ENCODE measurements at places on chromosomes 3 and 15.
A peak's percentile ranks its signal among the peaks of the same experiment; 100 is the strongest.

DNA sequence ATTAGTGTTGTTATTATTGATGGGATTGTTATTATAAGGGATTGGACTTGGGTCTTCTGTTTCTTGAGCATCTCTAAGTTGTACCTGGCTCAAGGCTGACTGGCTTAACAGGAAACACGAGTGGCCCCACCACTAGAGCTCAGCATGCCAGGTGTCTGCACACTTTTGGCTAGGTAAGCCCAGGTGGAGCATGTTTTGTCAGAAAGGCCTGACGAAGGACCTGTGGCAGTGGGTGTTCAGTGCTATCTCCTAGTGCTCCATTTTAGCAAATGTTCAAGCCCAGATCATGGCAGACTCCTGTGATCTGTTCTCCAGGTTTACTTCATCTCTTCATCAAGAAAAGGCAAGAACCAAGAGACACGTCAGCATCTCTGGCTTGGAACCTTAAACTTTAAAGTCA is 3.4 kb downstream of the MAP2K5 start:
- DNase-seq = no peak

DNA sequence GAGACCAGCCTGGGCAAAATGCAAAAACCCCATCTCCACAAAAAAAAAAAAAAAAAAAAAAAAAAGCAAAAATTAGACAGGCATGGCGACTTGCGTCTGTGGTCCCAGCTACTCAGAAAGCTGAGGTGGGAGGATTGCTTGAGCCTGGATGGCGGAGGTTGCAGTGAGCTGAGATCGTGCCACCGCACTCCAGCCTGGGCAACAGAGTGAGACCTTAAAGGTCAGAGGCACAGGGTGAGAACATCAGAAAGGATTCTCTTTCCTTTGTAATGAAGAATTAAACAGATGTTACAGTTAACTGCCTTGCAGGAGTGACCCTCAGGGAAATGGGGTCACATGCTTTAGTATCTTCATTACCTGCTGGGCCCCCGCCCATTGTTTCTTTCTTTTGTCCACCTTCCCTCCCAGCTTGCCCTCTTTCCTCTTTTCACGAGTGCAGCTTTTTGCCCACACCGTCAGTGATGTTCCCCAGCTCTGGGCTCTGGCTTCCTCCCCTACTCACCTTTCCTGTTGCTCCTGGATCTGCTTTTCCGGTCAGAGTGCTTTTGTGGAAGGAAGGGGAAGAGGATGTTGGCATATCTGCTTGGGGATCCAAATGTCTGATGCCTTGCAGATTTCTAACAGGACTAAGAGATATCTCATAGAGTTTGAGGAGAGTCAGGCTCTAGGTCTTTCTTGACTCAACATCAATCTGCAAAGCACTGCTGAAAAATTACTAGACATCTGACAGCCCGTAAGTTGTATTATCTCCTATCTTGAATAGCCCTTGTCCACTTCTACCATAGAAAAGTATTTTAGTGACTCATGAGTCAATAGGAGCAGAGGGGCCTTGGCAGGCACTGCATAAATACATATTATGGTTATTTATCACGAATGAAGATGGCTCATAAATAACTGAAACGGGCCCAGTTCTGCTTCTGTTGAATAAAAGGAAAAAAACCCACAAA is 35.6 kb upstream of the NDUFB4 start:
- no peak for DNase-seq

GRCh38 chr3:178434206-178434805 is 101.9 kb upstream of the KCNMB2 start:
- no peak for DNase-seq

- DNase-seq = no peak
Measured at GRCh38 chr3:99651531-99651930, 13.1 kb downstream of the COL8A1 start.

- DNase-seq = no peak
Measured at GRCh38 chr3:116423374-116423773, 21.9 kb downstream of the LSAMP start.

GRCh38 chr15:50973605-50974004 is 65.1 kb downstream of the AP4E1 start:
- DNase-seq = no peak

DNA sequence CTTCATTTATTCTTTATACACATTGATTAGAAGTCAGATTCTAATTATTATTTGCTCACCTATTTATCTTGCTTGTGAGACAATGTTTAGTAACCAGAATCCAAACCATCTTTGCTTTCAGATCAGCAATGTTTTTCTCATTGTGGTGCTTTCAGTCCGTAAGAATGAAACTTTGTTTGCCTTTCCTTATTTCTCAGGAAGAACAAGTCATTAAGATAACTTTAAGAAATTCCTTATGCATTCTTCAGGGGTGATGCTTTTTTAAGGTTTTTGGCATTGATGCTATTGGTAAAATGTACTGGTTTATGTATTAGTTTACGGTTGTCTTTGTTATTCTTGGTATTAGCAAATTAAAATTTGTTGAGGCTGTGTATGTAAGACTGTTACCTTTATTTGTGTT is 120.8 kb upstream of the POU1F1 start:
- no peak for DNase-seq

DNA sequence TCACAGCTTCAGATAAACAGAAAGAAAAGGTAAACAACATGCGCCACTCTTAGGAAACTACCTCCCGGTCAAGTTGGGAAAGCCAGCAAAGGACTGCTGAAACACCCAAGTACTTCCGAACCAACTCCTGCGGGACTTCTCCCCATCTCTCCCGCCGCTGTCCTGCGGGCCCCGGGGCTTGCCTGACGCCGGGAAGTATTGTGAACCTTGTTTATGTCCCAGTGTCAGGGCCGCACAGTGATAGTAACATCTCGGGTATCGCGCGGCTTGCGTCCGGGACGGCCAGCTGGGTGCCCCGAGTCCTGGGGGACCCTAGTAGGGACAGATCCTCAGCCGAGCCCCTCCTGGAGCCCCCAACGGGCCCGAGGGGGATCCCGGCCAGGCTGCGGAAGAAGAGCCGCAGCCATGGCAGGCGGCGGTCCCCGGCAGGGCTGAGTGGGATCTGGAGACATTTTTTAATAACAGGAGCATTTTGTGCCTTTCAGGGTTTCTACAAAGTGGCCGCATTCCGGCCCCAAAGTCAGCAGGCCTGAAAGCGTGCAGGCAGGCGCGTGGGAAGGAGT is 756 bp downstream of the CLPX start:
- peak; percentile 46 for DNase-seq

GRCh38 chr3:168295027-168295426 is 199.3 kb upstream of the GOLIM4 start:
- DNase-seq = no peak

DNA sequence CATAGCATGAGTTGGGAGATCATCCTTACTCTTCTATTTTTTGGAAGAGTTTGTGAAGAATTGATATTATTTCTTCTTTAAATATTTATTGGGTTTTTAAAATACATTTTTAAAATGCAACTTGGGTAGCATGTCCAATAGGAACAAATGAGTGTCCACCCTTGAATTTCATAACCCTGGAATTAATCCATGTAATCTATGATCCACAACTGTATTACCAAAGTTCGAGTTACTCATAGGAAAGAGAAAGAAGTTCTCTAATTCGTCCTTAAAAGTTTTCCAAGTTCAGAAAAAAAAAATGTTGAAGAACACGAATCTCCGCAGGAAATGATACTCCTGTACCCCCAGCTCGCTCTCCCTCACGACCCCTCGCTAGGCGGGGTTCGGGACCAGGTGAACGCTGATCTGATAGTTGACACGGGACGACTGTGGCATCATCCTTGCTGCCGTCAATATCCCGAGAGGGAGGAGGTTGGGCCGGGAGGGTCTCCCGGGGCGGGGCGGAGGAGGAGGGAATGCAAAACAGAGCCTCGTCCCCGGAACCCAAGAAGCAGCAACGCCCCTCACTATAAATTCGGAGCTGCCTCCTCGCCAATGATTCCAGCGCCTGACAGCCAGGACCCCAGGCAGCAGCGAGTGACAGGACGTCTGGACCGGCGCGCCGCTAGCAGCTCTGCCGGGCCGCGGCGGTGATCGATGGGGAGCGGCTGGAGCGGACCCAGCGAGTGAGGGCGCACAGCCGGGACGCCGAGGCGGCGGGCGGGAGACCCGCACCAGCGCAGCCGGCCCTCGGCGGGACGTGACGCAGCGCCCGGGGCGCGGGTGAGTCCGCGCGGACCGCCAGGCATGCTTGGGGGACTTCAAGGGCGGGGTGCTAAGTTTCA is at the start of gene AGTR1:
Gene AGTR1, plus strand, starts transcription at position 598 of the 884 bp plus-strand sequence. CDS start 43,133 bp downstream, outside the sequence.
- DNase-seq = no peak

- DNase-seq = peak; percentile 76
Measured at GRCh38 chr15:57003418-57003817, 85.0 kb downstream of the TCF12 start.

GRCh38 chr3:72439321-72440183 is 408.7 kb downstream of the SHQ1 start:
- no peak for DNase-seq

GRCh38 chr3:80734920-80735319 is 967.1 kb upstream of the ROBO1 start:
- no peak for DNase-seq

- no peak for DNase-seq
Measured at GRCh38 chr3:152156880-152157279, 111.8 kb upstream of the MBNL1 start.

- DNase-seq = peak; percentile 50
Measured at GRCh38 chr15:99341786-99342185, 90.5 kb downstream of the LRRC28 start.

- no peak for DNase-seq
Measured at GRCh38 chr15:49187549-49188245, 17.6 kb downstream of the GALK2 start.

- DNase-seq = no peak
Measured at GRCh38 chr15:37102305-37103162, 2.2 kb upstream of the MEIS2 start.

DNA sequence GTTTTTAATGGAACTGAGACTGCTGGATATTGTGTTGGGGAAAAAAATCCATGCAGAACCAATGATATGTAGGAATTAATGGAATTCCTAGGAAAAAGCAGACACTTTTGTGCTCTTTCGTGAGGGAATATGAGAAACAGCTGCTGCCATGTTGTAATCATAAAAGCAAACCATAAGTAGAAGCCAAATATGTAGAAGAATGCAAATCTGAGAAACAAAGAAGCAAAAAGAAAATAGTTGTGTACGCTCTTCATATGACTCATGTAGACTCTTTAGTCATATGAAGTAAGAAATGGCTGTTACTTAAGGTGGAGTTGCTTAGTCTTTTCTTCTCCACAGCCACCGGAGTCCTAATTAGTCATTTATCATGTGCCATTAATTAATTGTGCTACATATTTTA is 298.6 kb upstream of the ZNF717 start:
- DNase-seq = peak; percentile 27

GRCh38 chr15:48644467-48644826 is 1.1 kb downstream of the FBN1 start:
- DNase-seq = no peak

DNA sequence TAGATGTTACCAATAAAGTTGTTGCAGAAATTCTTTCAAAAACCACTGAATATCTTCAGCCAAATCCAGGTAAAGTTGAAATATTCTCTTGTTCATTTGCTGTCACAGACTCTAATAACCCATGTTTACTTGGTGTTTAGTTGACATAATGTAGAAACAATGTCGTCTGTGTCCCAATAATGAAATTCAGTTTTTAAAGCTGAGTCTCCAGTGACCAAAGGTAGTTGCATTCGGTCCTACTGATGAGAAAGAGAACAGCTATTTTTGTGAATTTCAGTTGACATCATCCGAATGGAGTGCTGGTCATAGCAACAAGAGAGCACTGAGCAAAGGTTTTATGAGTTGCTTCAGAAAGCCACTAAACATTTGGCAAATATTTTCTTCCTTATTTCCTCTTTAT is 88.8 kb upstream of the ADAMTSL3 start:
- no peak for DNase-seq
